ENCODE measurements at places on chromosomes 13 and 19.

- DNase-seq, result peak; percentile 74
Observed at GRCh38 chr13:109344552-109345157, 441.7 kb downstream of the IRS2 start.

GRCh38 chr13:94480672-94481145, 1.2 kb upstream of the DCT start:
- DNase-seq, result peak; percentile 50

DNA sequence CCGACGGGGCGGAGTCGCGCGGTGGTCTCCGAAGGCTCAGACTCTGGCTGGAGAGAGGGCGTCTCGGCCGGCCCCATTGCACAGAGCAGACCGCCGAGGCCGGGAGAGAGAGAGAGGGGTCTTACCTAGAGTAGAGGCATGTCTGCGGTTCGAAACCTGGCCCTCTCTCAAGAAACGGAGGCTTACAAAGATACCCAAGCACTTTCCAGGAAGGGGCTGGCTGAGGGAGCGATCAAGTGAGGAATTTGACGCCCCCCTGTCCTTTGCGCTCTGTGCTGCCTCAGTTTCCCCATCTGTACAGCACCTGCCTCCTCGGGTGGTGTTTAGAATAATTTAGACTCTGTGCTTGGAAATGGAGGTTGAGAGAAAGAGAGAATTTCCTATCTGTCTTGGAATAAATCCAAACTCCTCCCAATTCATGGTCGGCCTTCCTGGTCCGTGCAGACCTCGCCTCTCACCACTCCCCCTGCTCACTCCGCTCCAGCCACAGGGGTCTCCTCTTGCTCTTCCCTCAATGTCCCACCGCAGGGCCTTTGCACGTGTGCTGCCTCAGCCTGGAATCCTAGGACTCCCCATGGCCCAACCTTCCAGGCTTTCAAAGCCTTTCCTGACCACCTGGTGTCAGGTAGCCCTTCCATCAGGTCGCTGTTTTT, 658 bp upstream of the ISOC2 start:
- DNase-seq, result peak; percentile 50

DNA sequence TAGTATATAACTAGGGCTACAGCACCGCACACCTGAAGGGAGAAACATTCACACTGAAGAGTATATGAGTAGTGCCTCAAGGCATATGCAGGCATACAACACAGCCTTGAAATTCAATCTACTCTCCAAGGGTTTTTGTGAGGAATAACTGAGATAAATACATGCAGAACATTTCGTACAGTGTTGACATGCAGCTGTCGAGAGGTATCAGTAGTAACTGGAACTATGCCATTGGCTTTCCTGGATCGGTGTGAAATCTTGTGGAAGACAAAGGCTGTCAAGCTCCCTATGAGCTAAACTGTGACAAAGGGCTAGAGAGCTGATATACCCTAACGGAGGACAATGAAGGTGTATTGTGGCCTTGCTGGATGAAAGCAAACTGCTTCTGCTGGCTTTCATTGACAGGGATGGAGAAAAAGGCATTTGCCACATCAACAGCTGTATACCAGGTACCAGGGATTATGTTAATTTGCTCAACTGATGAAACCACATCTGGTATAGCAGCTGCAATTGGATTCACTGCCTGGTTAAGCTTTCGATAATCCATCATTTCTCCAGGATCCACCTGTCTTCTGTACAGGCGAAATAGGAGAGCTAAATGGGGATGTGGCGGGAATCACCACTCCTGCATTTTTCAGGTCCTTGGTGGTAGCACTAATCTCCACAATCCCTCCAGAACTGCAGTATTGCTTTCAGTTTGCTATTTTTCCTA, 16.3 kb downstream of the MTRF1 start:
- DNase-seq, result no peak

DNA sequence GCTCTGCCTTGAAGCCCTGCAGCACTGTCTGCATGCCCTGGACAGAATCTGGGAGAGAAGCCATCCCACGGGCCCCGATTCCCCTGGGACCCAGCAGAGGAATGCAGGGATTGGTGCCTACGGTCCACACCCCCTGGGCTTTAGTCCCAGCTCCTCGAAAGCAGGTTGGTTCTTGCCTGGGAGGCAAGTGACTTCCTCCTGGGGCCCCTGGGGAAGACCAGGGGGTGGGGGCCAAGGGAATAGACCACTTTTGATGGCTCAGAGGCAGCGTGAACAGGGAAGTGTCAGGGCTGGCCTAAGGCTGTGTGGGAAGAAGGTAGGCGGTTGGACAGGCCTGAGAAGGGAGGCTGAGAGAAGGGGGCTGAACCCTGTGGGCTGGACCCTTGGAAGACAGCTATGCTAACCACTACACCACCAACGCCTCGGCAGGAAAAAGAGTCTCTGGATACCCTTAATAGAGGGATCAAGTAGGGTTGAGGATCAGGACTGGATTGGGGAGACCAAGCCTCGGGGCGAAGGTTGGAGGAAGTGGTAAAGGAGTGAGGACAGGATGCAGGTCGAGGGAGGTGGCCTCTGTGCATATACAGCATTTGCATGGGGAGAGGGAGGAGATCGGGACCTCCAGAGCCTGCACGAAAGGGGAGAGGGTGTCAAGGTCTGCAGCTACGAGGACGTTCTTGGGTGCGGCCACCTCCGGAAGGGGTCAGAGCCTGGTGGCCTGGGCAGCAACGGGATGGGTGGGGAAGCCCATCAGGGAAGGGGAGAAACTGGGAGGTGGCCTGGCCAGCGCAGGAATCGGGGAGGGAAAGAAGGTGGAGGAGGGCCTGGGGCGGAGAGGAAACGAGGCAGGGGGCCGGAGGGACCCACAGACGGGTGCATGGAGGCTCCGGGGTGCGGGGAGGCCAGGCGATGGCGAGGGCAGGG, 709 bp downstream of the DPP9 start:
- DNase-seq, result peak; percentile 37

DNA sequence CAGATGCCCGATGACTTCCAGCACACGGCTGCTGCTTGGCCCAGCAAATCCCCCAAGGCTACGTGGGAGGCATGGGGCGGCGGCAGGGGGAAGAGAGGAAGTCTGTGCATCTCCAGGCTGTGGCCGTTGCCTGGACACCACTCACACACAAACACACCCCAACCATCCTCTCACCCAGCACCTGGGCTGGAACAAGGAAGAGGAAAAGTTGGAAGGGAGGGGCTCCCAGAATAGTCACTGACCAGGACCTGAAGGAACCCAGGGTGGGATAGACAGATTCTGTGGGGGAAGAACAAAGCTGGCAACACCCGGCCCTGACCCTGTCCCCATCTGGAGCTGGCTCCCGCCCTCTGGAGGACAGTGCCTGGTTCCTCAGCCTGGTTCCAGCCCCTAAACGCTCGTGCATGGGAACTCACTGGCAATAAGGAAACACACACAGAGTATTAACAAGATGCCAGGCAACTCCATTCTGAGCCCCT, 11.2 kb downstream of the PPP6R1 start:
- DNase-seq, result peak; percentile 45

DNA sequence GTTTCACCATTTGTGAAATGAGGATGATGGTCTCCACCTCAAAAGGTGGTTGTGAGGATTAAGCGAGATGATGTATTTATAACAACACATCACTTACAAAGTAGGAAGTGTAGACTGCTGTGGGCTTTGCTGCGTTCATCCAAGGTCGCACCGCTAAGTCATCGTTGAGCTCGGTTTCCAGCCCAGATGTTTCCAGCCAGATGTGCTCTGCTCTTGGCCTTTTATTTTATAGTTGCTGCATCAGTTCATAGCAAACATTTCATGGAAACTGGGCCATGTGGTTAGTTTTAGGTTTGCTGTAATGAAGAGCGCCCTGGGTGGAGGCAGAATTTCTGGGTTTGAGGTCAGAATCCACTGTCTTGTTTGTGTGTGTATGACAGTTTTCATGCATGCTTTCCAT, 76.5 kb upstream of the RNF113B start:
- DNase-seq, result peak; percentile 58

DNA sequence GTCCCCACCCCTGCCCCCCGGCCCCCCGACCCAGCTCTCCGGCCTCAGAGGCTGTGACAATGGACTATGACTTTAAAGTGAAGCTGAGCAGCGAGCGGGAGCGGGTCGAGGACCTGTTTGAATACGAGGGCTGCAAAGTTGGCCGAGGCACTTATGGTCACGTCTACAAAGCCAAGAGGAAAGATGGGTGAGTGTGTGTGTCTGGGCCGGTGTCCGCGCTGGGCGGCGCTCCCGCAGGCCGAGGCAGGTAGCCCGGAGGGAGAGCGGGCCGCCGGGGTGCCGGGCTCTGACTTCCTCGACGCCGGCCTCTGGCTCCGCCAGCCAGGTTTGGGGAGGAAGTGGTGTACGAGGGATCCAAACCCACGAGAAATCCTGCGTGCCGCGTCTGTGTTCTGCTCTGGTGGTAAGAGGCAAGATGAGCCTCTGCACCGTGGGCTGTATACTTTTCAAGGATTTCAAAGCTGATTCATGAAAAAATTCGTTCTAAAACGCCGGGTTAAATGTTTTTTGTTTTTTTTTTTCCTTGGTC, 718 bp downstream of the CDK8 start:
- peak; percentile 50 for DNase-seq

DNA sequence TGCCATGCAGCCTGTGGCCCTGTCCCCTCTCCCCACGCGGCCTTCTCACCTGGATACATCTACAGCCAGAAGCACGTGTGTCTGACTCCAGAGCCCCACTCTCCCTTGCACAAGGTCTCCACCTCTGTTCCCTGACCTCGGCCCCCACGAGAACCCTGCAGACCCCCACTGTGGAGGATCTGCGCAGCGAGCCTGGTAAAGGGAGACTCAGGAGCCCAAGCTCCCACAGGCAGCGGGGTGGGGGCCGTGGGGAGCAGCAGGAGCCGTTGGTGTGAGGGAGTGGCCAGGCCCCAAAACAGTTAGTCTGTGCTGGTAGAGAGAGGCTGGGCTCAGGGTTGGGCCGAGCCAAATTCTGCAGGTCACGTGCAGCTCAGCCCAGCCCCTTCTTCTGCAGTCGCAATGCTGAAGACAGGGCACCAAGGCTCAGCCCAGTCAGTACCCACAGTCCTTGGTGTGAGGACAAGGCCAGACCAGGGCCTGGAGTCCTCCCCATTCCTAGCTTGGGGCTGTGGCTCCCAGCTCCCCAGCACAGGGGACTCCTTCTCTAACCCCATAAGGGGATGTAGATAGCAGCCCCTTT, 28.7 kb upstream of the SLC7A10 start:
- no peak for DNase-seq

- DNase-seq, result no peak
Observed at GRCh38 chr13:98972059-98972458, 5.8 kb downstream of the DOCK9 start.
